Activated CD4-positive, CD25-positive, alpha-beta regulatory T cell treated with anti-CD3 and anti-CD28 coated beads, Interleukin-2, amount 50 U/mL, for 16 hours (primary cell): ENCODE measurements at places on chromosomes 16 and 17.

DNA sequence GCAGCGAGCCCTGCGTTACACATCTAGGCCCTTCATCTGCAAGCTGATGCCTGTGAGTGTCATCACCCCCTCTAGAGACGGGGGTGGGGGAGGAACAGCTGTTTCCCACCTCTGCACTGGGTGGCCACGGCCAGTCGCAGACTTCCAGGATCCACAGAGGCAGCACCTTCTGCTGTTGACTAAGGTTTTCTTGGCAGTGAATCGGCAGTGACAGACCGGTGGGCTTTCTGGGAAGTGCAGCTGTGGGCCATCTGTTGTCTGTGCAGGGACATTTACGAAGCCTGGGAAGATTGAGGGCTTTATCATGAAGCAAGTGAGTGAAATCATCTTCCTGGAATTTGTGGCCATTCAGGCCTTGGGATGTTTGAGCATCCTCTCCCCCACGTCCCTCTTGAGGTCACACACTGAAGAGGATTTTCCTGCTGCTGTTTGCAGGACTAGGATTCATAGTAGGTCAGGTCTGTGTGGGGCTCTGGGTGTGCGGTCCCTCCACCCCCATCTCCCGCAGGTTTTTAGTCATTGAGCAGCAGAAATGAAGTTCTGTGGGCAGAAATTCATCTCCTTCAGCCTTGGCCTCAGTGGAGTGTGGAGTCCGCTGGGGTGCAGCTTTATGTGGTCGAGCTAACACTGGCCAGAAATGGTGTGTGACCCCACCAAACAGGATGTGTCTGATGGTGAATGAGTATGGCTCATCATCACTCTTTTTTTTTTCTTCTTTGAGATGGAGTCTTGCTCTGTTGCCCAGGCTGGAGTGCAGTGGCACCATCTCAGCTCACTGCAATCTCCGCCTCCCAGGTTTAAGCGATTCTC lies 12.0 kb downstream of the PGS1 start:
- no peak for DNase-seq

DNA sequence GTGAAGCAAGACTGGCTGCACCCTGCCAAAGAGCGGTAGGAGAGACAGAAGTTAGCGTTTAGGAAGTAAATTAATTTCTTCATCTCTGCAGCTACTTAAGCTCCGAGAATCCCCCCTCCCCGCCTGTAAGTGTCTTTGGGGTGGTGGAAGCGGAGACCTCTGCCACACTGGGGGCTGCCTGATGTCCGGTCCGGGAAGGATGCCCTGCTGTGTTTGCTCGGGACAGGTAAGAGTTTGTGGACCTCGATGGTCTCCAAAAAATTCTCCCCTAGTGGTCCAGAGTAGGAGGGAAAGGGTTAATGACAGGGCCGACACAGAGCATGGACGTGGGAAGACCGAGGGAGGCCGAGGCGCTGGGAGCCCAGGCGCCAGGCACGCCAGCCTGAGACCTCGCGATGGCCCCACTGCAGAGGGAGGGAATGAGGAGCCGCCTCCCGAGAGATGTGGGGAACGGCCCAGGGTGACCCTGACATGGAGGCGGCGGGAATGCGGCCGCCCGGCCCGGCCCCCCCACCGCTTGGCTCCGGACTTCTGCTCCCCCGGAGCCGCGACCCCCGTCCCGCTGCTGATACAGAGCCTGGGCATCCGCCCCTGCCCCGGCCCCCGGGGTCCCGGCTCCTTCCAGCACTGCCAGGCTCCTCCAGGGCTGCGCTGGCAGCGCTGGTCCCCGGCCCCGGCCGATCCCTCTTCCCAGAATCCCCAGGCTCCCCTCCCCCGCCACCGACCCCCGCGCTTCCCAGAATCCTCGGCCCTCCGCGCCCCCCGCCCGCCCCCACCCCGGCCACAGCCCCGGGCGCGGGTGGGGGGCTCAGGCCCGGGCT lies 680 bp downstream of the ZNF629 start:
- DNase-seq = no peak

DNA sequence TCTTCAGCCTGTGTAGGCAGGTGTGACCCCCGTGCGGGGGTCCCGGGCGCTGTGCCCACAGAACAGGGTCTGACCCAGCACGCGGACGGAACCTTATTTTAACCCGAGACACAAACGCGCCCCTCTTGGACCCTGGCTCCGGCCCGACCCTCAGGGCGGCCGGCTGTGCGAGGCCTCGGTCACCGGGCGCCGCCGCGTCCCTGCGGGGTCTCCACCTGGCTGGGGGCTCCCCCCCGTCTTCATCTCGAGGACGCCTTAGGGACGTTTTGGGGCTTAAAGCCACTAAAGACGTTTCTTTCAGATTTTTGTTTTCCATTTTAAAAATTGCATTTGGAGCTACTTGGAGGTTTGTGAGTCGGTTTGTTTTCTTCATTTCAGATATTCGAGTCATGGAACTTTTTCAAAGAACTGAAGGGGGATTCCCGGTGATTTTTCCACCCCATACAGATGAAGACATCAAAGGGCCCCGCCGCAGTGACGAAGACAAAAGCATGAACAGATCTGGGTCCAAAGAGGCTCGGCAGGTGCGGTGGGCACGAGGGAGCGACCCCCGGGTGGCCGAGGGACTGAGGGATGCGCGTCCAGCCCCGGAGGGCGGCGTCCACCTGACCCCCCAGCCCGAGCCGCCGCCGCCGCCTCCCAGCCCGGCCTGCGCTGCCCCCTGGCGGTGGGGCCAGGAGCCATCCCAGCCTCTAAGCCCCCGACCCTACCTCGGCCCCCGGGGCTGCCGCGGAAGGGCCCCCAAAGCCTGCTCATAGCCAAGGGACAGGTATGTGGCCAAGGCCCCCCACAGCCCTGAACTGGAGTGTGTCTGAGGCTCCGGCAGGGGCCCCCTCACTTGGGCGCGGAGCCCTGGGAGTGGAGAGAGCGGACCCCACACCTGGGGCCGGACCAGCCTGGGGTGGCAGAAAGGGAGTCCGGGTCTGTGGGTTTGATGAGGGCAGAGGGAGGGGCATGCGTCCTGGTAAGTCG lies 3.8 kb upstream of the CD7 start:
- DNase-seq = peak; percentile 55

GRCh38 chr17:29045734-29046472 lies 3.0 kb downstream of the PIPOX start:
- no peak for DNase-seq

DNA sequence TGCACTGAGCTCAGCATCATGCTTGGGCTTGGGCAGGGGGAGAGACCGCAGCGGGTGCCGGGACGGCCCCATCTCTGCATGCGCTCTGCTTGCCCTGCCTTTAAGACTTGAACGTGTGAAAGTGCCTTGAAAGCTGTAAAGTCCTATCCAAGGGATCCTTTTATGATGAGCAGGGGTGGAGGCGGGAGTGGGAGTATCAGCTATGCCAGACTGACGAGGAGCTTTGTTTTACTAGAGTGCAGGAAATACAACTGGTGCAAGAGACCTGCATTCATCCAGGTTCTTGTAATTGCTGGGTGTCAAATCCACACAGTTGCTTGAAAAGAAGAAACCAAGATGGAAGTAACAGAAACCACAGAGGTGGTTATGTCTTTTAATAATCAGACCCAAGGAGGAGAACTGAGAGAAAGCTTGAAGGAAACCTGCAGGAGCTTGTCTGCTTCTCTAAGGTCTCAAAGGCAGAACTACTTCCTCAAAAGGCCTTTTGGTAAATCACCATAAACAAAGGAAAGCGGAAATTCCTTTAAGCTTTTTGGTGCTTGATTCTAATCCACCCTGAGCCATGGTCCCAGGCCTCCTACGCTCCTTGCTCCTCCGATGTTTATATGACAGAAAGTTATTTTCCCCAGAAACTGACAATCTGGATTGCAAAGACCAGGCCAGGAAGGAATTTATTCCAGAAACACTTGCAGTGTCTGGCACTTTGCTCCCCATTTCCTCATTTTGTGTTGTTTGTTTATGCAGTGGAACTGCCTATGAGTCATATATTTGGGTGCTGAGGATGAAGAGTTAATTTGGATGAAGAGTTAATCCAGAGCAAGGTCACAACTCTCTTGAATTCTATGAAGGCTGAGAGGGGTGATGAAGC lies 51.3 kb upstream of the FBXO47 start:
- DNase-seq = no peak

DNA sequence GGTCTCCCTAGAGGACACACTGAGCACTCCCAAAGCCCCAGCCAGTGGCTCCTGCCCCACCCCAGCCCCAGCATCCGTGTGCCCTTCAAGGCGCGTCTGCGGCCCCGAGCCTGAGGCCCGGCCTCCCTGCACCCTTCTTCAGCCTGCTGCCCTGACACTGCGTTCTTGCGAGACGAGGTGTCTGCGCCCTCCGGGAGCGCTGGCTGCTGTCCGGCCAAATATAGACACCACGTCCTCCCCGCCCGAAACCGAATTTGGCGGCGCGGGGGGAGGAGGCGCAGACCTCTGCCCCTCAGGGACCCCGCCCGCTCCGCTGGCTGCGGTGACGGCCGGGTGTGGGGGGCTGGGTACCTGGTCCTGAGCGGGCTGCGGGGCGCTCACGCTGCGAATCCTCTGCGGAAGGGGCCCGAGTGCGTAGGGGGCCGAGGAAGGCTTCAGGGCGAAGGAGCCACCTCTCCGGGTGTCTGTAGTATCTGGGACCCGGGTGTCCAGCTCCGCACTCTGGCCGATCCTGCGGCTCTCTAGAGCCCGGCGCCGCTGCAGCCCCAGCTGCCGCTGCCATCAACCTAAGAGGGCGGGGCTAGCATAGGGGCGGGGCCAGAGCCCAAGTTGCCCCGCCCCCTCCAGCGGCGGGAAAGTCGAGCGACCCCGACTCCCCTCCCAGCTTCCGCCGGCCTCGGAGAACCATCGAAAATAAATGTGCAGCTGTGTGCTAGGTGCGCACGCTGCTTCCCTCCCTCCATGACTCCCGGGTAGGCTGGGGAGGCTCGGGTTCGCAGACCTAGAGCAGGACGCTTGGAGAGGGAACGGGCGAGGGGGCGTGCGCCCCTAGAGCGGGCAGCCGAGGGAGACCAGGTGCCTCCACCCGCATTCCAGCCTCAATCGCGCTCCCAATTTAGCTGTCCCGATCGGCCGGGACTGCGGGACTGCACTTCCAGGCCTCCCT lies at the start of gene CORO6:
TSS of gene CORO6 (minus strand) at position 576 of the 946 bp plus-strand sequence. CDS start 1,491 bp downstream, outside the sequence.
- DNase-seq = no peak

GRCh38 chr16:87698241-87698640 lies 67.5 kb downstream of the KLHDC4 start:
- no peak for DNase-seq

GRCh38 chr16:89290887-89291286 lies 73.4 kb downstream of the ZNF778 start:
- no peak for DNase-seq

DNA sequence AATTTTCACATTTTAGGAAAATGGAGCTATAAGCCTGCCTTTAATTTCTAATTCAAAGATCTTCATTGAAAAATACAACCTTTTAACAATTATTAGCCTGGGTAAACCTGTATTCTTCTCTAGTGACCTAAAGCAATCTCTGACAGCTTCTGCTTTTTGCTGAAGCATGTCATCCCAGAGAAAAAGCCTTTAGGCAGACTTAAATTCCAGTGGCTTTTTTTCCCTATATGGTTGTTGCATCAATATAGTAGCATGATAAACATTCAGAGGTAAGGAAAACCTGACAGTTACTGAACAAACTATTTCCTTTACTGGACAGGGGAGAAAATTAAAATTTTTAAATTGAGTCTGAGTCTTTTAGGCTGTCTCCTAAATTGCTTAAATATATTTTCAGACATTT lies 7.8 kb upstream of the EVI2A start:
- no peak for DNase-seq

DNA sequence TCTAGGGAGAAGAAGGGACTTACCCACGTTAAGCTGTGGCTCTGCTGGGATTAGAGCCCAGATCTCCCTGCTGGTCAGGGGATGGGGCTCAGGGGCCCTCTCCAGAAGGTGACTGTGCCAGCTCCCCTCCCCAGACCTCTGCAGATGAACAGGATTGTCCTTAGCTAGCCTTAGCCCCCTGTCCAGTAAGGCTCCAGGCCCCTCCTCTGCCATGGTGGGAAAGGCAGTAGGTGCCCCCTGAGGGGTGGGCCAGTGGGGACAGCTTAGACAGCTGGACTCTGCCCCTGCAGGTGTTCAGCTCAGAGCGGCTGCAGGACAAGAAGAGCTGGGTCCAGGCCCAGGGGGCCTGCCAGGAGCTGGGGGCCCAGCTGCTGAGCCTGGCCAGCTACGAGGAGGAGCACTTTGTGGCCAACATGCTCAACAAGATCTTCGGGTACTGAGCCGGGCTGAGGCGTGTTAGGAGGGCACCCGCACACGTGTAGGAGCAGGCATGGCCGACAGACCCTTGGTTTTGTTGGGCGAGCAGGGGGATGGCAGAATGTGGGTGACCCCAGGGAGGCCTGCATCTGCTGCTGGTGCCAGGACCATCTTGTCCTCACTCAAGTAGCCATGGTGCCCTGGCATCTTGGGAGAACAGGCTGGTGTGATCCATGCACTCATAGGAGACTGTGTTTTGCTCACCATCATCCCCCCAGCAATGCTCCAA lies 50.9 kb downstream of the MRC2 start:
- DNase-seq = no peak

GRCh38 chr17:78915872-78916632 lies 9.1 kb downstream of the TIMP2 start:
- DNase-seq = no peak

DNA sequence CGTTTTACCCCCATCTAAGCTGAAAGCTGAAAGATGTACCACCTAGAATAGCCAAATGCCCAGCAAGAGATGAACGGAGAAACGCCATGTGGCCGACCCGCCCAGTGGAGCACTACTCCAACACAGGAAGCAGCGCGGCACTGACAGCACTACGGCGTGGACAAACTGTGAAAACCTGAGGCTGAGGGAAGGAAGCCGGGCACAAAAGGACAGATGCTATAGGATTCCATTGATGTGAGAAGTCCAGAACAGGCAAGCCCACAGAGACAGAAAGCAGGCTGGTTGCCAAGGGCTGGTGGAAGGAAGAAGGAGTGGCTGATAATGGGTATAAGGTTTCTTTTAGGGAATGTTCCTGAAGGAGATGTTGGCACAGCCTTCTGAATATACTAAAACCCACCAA lies 29.4 kb upstream of the SLC38A8 start:
- DNase-seq = no peak

- no peak for DNase-seq
Observed at GRCh38 chr16:80166082-80166481, 374.7 kb upstream of the DYNLRB2 start.
